ENCODE measurements at places on chromosomes 4 and X. TPM values are rescaled to one million over a fixed set of nuclear protein-coding genes. Genes with fewer than 3 reads are reported as not detected.

The P2RY8 gene
- not detected for total RNA-seq

The GABRG1 gene
- total RNA-seq, result not detected

The FAM53A gene
- total RNA-seq, result 5.7 TPM

The DKK2 gene
- total RNA-seq, result 0.30 TPM

The ZAR1 gene
- total RNA-seq, result not detected
